ENCODE measurements at places on chromosomes 7 and 10.
A peak's percentile ranks its signal among the peaks of the same experiment; 100 is the strongest.

- DNase-seq, result no peak
Observed at GRCh38 chr7:159017741-159018140, 126.9 kb downstream of the VIPR2 start.

GRCh38 chr10:132172091-132173066 lies 14.4 kb upstream of the DPYSL4 start:
- DNase-seq, result no peak

DNA sequence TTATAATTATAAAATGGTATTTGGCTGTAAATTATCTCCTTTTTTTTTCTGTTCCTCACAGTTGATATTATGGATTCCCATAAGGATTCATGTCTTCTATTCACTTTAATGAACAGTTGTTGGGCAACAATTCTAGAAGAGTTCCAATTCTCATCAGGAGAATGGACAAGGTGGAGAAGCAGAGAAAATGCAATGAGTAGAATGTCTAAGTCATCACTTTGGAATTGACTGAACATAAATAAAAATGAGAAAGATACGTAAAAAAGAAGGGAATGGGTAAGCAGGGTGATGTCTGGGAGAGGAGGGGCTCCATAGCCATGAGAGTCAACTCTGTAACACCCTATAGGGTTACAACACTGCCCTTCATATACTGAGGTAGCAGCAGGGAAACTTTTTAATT lies 1.8 kb upstream of the CAV2 start:
- DNase-seq, result no peak

DNA sequence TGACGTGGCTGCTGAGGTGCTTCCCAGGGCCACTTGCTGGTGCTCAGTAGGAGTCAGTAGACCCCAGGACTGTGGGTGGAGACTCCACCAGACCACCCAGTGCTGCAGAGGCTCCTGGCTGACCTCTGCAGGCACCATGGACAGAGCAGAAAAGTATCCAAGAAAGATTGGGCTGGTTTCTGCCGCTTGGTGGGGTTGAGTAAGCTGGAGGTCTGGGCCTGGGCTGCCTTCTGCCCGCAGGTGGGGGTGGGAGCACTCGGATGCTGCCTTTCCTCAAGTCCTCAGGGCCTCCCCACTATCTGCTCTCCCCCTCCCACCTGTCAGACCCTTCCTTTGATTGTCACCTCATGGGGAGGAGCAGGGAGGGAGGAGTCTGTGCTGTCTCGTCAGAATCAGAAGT lies 91.6 kb downstream of the WDR37 start:
- DNase-seq, result no peak

GRCh38 chr10:97116462-97117162 lies 69.1 kb downstream of the SLIT1 start:
- no peak for DNase-seq

DNA sequence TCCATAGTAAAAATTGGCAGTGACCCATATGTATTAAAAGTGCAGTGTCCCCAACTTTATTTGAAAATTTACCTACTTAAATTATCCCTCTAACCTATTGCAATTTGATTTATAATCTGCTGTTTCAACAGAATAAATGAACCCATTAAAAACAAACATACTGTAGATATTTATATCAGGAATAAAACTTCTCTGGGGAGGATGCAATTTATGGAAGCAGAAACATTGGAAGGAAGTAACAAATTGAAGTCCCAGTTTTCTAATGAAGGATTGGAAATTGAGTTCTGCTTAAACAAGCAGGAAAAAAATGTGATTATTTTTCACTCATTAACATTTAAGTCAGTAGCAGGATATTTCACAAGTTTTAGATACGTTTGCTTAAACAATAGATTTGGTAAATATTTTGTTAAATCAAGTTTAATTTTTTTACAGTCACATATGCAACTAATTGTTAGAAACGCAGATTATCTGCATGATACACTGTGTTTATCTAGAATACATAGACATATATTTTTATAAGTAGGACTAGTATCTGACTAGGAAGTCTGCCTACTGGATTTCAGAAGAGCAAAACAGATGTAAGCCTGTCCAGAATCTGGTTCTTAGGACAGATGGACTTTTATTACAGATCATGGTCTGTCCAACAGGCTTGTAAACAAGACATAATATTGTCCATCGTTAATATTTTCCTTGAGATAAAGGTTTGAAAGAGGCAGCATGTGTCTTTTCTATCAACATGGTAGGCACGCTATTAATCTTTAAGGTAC lies 5.3 kb downstream of the AGMO start:
- DNase-seq, result no peak

- no peak for DNase-seq
Observed at GRCh38 chr7:80134115-80134535, 506 bp upstream of the GNAI1 start.

- DNase-seq, result no peak
Observed at GRCh38 chr7:88668591-88668990, 90.9 kb upstream of the ZNF804B start.

DNA sequence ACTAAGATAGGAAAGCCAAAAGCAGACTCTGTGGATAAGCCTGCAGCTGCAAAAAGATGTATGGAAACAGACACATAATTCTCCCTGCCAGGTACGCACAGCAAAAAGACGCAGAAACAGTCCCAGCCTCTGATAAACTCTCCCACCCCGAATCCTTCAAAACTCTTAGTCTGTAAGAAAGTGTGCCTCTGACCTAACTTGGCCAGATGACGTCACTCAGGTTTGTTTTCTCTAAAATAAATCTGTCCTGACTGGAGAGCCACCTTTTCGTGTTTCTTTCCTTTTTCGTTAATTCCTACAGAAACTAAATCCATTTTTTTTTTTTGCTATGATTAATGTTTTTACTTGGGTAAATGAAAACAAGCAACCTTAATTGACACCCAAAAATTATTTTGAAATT lies 793.8 kb downstream of the SORCS1 start:
- no peak for DNase-seq

DNA sequence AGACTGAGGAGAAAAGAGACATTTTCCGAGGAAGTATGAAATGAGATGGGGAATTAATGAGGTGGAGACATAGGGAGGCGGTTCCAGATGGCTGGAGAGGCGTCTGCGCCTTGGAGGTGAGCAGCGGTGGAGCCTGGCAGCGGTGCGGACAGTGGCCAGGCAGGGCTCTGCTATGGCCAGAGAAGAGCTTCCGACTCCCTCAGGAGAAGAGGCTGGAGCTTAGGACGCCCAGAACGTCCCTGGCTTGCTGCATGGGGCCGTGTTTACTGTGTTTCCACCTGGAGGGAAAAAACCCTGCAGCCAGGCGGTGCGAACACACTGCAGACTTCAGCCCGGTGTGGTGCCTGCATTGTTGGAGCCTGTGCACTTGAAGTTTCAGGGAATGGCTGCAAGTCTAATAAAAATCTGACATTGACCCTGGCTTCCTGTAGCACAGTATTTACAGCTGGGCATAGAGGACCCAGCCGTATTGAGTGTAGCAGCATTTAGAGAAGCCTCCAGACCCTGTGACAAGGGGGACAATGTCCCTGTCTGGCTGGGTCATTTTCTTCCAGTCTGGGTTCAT lies 447.1 kb upstream of the MKI67 start:
- DNase-seq, result no peak

- DNase-seq, result no peak
Observed at GRCh38 chr7:100677308-100678267, 4.0 kb downstream of the GNB2 start.

DNA sequence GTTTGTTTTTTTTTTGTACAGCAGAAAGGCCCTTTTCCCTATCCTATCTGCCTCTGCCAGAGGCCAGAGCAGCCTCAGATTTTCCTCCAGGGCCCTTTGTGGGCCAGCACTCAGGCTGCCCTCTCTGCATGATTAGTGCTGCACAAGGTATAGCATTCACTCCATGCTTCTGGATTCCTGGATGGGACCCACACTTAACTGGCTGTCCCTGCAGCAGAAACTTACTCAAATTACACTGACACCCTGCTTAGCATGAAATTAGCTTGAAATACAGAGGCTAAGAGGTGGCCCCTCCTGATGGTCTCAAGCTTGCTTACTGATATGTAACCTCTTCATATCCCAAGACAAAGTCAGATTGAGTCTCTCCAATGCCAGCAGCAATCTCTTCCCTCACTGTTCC lies 239.3 kb downstream of the SORCS1 start:
- no peak for DNase-seq

- DNase-seq, result no peak
Observed at GRCh38 chr10:44962870-44963738, 3.5 kb downstream of the RASSF4 start.

DNA sequence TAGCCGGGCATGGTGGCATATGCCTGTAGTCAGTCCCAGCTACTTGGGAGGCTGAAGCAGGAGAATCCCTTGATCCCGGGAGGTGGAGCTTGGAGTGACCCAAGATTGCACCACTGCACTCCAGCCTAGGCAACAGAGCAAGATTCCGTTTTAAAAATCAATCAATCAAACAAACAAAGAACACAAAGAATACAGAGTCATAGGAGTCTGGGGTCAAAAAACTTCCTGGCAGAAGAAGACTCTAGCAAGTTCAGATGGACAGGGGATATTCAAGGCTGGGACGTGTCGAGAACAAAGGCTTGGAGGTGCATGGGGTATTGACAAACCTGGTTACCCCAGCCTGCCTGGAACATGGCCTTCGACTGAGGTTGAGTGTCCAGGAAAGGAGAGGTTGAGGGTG lies 228.8 kb upstream of the AGK start:
- no peak for DNase-seq

DNA sequence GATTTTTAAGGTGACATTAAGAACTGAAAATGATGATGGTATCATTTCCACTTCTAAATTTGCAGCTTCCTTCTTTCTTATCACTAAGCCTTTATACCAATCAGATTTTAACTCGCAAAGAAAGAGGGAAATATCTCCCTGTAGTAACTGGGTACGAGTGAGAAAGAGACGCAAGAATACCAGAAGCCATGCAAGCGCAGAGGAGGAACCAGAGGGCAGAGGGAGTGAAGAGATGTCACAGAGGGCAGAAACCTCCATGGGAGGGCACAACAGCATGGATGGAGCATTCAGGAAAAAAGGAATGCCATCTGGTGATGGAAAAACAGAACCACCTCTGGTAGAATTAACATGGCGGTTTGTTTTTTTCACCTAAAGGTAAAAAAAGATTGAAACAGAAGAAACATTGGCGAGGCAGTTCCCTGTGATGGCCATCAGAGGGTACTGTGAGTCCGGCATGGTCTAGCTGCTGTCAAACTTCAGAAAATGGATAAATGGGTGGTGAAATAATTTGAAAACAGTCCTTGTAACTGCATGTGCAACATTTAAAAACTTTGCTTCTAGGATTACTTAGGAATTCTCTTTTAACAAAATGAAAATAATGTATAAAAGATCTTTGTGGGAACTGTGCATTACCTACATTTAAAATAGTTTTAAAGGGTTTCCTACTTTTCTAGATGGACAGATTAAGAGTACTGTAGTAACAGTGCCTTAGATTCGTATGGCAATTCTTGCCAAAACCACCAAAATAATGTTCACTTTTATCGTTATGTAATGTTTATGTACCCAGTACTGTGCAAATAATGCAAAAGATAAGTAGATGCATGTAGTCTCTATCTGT lies 91.8 kb downstream of the ARHGAP12 start:
- peak; percentile 43 for DNase-seq

GRCh38 chr7:130988443-130988842 lies 254.4 kb upstream of the KLF14 start:
- DNase-seq, result no peak

DNA sequence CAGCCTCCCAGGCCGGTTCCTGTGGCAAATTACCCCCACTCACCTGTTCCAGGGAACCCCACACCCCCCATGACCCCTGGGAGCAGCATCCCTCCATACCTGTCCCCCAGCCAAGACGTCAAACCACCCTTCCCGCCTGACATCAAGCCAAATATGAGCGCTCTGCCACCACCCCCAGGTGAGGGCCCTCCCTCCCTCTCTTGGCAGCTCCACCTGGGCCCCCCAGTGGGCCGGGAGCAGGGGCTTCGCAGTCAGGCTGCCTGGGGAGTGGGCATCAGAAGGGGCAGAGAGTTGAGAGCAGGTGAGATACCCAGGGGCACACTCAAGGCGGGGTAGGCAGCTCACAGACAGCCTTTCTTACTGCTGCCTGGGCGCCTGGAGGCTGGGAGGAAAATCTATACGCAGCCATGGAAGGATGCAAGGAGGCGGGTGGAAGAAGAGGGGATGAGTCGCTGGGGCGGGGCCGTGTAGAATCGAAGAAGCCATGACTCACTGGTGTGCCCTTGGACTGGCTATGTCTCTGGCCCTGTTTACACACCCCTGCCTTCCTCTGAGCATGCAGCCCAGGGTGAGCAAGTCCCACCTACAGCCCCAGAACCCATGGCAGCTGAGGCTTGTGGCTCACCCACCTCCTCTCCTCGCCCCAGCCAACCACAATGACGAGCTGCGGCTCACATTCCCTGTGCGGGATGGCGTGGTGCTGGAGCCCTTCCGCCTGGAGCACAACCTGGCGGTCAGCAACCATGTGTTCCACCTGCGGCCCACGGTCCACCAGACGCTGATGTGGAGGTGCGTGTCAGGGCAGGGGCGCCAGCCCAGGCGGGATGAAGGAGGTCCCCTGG lies 48.6 kb upstream of the PPIF start:
- no peak for DNase-seq

GRCh38 chr7:83617858-83618257 lies 31.1 kb downstream of the SEMA3E start:
- peak; percentile 16 for DNase-seq

GRCh38 chr7:23680414-23681405 lies 711 bp downstream of the FAM221A start:
- no peak for DNase-seq

DNA sequence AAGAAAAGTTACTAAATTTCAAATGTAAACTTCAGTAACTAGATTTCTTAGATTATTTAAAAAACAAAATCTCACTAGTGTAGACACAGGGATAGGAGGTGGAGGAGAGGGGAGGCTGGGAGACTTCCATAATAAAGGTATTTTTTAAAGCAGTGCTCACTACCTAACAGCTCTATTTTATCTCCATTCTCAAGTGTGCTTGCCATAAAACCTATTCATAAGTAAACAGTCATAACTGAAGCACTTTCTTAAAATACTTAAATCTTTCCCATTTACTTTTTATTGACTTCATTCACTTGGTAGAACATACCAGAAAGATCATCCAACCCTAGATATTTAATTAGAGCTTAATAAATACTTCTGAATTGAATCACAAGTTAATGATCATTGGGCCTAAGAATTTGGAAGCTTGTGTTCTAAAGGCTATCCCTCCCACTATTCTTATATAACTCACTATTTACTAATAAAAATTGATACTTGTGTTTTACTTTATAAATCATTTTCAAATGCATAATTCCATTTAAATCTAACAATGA lies 107.4 kb downstream of the SNX13 start:
- no peak for DNase-seq

GRCh38 chr7:26614503-26614902 lies 249.9 kb downstream of the SKAP2 start:
- no peak for DNase-seq

DNA sequence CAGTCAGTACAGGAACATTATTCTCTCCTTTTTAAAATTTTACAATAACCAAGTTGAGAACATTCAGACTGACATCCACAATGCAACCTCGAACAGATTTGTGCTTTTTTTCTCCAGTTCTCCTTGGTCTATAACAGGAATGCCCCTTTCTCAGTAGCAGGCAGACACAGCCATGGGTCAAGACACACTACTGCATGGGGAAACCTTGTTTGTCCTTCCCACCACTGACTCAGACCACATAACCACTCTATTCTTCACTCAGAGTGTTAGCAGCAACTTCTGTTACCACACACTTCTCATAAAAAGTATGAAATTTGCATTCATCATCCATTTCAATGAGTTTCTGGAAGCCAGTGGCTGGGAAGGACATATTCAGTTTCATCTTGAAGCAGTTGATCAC lies 421.7 kb downstream of the ADRA2A start:
- no peak for DNase-seq

GRCh38 chr10:50469778-50470193 lies 154.0 kb downstream of the SGMS1 start:
- DNase-seq, result peak; percentile 33
